Left colon (tissue), 2 donors: ENCODE measurements at places on chromosomes 12 and 14. TPM values are rescaled to one million over a fixed set of nuclear protein-coding genes. Genes with fewer than 3 reads are reported as not detected.

DNA sequence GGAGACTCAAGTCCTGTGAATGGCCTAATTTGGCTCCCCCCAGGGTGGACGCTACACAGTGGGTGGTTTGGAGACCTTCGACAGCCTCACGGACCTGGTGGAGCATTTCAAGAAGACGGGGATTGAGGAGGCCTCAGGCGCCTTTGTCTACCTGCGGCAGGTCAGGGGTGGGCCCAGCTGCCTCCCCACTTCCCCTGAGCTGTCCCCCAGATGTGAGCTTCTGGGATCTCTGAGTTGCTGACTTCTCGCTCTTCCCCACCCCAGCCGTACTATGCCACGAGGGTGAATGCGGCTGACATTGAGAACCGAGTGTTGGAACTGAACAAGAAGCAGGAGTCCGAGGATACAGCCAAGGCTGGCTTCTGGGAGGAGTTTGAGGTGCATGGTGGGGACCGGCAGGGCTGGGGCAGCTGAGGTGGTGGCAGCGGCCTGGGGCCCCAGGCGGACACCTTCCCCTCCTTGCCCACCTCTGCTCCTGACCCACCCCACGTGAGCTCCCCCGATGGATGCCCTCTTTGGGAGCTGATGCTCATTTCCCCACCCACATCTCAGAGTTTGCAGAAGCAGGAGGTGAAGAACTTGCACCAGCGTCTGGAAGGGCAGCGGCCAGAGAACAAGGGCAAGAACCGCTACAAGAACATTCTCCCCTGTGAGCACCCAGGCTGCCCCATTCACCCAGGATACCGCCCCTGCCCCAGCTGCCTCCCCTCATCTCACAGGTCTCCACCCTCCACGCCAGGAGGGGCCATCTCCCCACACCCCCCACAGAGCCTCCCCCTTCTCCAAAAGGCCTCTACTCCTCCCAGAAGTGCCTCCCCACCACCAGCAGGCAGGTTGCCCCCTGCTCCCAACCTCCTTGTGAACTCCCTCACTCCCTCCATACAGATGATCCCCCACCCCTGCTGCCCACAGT, 4.2 kb downstream of the PTPN6 start:
- no peak for DNase-seq

Gene PIWIL1
- total RNA-seq: not detected

- DNase-seq: peak; percentile 57
Observed at GRCh38 chr12:11839091-11839641, 189.7 kb downstream of the ETV6 start.

DNA sequence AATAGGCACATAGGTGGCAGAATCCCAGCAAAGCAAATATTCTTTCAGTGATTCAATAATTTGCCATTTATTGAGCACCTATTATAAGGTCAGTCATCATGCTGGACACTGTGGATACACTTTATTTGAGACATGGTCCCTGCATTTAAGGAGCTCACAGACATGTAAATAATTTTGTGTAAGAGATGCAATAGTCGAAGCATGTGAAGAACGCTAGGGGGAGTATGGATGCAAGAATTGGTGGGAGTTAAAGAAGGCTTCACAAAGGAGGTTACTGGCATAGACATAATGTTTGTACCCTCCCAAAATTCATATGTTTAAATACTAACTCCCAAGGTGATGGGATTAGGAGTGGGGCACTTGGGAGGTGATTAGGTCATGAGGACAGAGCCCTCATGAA, 260.6 kb upstream of the GARIN6 start:
- DNase-seq: no peak

DNA sequence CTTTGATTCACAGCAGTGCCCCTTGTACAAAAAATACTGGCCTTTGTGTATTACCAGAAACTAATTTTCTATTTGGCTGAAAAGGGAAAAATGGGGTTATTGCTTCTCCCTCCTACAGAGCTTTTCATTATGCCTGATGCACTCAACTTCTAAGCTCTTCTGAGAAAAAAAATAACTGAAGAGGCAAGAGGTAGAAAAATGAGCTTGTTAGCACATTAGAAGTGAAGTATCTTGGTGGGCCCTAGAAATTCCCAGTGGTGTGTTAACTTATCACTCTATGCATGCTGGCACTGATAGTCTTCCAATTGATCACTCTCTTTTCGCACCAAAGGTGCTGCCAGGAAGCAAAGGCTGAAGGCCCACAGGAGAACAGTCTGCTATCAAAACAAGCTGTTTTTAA, 17.1 kb downstream of the INSM2 start:
- no peak for DNase-seq

- no peak for DNase-seq
Observed at GRCh38 chr14:43479596-43480195, 1027.4 kb downstream of the FSCB start.
